ENCODE measurements at places on chromosomes 6 and 20.

DNA sequence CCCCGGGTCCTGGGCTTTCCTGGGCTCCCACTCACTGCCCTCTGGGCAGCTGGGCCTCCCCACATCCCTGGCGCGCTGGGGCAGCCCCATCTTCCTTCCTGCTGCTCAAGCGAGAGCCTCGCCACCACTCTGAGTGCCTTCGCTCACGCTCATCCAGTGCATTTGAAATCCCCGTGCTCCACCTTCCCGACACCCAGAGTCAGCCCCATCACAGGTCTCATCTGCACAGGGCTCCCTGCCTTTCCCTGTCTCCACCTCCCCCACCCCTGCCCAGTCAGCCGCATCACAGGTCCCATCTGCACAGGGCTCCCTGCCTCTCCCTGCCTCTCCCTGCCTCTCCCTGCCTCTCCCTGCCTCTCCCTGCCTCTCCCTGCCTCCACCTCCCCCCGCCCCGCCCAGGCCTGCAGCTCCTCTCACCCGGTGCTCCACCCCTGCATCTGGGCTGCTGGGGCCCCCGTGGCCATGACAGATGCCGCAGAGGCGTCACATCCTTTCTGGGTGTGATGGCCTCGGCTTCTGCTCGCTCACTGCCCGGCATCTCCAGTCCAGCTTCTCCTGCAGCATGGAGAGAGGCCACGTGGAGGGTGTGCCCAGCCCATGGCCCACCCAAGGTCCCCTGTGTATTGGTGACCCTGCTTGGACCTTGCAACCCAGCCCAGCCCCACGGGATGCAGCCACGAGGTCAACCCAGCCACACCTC, 9.0 kb upstream of the BHLHE23 start:
- no peak for DNase-seq

GRCh38 chr20:51871943-51872342, 69.6 kb upstream of the SALL4 start:
- DNase-seq, result no peak

- no peak for DNase-seq
Measured at GRCh38 chr6:159713984-159714383, 13.3 kb upstream of the WTAP start.

DNA sequence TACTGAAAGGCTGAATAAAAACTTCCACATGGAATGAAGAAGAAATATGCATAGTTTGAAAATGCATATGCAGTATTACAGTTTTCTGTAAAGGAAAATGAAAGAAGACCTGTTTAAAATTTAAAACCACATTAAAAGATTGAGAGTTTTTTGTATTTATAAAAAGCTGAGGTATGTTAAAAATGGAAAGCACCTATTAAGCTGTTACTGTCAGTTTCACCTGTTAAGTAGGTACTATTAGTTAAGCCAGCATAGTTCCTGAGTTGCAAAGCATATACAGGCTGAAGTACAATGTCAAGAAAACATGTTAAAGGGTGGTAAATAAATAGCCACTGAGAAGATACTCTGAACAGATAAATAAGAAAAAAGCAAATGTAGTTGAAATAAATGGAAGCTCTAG, 69.9 kb downstream of the ATXN1 start:
- no peak for DNase-seq

GRCh38 chr6:144659202-144660182, 374.4 kb downstream of the UTRN start:
- peak; percentile 39 for DNase-seq

DNA sequence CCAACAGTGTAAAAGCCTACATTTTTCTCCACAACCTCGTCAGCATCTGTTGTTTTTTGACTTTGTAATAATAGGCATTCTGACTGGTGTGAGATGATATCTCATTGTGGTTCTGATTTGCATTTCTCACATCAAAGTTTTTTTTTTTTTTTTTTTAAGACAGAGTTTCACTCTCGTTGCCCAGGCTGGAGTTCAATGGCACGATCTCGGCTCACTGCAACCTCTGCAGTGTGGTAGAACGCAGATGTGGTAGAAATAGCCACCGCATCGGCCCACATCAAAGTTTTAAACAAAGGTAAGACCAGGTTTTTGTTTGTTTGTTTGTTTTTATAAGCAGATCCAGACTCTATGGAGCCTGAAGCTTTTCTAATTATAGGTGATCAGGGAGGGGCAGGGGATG, 12.7 kb upstream of the PPP1R3G start:
- no peak for DNase-seq

DNA sequence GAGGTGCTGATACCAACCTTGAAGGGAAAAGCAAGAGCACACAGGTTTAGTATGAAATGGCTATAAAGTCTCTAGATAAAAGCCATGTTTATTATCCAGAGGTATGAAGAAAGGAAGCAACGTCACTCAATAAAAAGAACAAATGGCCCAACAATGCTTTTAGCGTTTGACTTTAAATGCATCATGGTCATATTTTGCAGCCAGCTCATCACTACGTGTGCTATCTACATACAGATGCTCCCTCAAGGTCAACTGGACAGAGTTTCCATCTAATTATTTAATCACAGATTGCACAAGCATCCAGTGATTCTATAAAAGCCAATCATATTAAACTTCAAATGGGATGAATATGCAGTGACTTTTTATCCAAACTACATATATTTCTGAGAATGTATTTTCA, 127.6 kb upstream of the SYNDIG1 start:
- DNase-seq, result no peak

DNA sequence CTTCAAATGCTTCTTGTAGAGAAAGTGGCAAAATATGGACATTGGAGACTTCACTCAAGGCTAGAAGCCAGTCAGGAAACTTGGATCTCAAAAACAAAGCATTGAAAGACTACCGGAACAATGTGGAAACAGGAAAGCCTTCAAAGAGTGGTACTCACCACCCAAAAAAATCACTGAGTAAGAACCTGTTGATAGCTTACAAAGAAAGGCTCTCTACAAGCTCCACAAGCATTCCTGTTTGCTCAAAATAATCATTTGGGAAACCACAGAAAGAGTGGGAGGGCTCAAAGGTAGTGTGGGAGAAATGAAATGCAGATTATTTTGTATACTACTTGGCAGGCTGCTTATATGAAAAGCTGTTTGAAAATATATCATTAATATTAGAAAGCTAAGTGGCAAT, 9.5 kb upstream of the DST start:
- no peak for DNase-seq

- no peak for DNase-seq
Measured at GRCh38 chr6:21228876-21229460, 364.6 kb upstream of the SOX4 start.

DNA sequence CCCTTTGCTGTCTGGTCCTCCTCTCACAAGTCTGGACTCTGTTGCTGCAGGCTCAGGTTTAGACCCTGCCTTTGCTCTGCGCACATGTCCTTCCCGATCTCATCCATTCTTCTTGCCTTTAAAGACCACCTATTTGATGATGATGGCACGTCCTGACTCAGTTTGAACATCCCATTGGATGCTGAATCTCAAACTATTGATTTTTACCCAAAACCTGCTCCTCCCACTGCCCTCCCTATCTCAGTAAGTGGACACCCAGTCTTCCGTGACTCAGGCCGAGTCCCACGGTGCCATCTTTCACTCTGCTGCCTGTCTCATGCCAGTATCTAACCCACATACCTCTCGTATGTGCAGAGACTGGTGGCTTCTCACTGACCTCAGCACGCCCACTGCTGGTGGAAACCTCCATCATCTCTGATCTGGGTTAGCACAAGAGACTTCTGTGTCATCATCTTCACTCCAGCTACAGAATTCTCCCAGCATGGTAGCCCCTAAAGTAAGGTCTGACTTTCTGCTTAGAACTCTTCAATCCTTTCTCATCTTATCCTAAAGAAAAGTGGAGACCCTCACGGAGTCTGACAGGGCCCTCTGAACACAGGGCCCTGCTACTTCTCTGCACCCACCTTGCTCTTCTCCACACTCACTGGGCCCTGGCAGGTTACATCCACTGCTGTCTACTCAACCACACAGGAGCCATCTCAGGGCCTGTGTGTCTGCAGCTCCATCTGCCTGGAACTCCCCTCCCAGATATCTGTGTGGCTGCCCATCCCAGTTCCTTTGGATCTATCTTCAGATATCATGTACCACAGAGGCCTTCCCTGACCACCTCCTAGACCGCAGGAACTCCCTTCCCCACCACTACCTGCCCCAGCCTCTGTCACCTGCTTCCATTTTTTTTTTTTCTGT, 387.1 kb upstream of the AGPAT4 start:
- DNase-seq, result no peak

GRCh38 chr20:44570367-44570766, 12.0 kb upstream of the PKIG start:
- no peak for DNase-seq

- DNase-seq, result no peak
Measured at GRCh38 chr20:6165346-6165745, 42.5 kb upstream of the FERMT1 start.

DNA sequence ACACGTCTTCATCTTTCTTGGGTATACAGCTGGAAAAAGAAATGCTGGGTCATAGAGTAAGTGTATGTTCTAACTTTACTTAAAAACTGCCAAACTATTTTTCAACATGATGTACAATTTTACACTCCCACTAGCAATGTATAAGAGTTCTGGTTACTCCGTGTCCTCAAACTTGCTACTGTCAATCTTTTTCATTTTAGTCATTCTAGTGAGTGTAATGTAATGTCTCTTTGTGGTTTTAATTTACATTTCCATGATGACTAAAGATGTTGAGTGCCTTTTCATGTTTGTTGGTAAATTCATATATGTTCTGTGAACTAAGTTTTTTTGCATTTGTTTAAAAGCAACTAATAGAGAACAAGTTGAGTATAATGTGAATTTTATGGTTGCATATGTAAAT, 43.9 kb downstream of the ATG5 start:
- no peak for DNase-seq

DNA sequence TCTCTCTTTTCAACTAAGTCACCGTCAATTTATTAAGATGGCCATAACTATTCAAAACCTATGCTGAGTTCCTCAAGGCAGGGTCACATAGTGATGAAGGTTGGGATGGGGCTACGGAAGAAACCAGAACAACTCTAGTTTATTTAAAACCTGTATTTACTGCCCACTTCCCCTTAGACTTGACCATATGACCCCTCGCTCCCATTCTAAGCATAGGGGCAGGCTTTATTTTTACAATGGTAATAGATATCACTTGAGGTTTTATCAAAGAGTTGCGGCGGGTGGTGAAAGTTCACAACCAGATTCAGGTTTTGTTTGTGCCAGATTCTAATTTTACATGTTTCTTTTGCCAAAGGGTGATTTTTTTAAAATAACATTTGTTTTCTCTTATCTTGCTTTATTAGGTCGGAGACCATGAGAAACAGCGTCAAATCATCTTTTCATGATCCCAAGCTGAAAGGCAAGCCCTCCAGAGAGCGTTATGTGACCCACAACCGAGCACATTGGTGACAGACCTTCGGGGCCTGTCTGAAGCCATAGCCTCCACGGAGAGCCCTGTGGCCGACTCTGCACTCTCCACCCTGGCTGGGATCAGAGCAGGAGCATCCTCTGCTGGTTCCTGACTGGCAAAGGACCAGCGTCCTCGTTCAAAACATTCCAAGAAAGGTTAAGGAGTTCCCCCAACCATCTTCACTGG, 5.5 kb downstream of the EDN1 start:
- DNase-seq, result no peak

DNA sequence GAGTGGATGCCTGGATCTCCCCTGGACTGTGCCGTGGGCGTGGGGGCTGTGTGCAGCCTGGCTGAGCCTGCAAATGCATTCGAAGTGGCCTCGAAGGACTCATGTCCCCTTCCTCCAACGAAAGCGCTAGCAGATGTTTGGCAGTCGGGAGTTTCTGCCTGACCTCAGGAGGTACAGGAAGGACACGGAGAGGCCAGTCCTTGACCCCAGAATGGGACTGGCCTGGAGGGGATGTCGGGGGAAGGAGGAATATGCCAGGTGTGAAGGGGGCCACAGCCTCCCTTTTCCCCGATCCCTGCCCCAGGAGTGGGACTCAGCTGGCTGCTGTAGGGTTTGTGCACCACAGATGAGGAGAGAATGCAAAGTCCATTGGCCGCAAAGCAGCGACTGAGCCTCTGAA, 45.6 kb downstream of the APCDD1L start:
- DNase-seq, result no peak

DNA sequence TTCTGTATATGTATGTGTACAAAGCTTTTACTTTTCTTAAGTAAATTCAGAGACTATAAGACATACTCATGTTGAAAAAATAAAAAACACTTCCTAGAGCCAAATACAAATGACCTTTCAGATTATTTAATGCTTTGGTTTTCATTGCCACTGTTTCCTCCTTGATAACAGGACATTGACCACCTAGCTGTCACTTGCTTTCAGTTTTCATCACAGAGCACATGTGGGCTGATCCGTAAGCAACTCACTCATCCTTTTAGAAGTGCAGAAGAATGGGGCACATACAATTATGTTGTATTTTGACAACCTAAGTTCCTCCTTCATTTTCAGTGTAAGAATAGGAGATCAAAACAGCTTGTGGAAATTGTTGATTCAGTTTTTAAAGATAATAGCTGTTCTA, 6.2 kb downstream of the ZBTB2 start:
- DNase-seq, result no peak

- no peak for DNase-seq
Measured at GRCh38 chr20:1933465-1933870, 38.3 kb downstream of the SIRPA start.

GRCh38 chr6:7993952-7994351, 70.2 kb downstream of the BLOC1S5 start:
- no peak for DNase-seq

DNA sequence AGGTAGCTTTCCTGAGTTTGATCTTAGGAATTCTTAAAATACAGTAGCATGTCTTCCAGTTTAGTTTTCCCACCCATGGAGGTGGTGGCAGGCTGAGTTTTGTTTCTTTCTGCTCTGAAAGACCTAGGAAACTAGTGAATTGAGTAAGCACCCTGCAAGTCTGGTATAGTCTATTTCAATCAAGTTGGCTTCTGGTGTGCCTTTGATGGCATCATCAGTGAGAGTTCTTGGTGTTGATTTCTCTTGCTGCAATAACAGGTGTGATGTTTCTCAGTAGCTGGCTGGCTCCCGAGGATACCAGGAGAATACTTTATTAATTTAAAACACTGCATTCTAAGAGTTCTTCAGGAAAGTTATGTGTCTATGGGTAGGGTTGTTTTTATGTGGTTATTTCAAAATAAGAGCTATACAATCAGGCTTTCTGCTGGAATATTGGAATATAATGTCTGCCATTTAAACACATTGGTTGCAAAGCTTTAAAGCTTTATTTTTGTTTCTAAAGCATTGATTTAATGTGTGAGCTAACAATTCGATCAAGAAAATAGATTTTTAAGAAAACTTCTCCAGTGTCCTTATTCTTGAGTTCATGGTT, 19.0 kb downstream of the VAPB start:
- DNase-seq, result no peak

GRCh38 chr20:52958211-52958610, 13.9 kb upstream of the TSHZ2 start:
- no peak for DNase-seq

DNA sequence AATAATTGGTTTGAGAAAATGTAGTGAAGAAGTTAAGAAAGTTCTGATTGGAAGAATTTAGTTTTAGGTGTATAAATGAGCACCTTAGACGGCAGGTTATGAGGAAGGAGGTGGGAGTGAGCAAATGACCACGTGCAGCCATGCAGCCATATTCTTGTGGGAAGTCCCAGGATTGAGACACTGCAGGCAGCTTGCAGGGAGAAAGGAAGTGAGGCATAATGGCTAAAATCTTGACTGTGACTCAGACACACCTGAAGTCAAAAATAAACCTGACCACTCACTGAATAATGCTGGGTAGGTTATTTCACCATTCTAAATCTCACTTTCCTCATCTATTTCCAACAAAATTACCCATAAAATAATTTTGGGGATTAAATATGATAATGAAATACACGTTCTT, 16.6 kb downstream of the DSE start:
- DNase-seq, result no peak

GRCh38 chr6:163836876-163837690, 422.6 kb downstream of the QKI start:
- no peak for DNase-seq

GRCh38 chr20:23260181-23260840, 90.3 kb upstream of the NXT1 start:
- no peak for DNase-seq
